CD4-positive, alpha-beta T cell treated with Interleukin-15 for 4 hours (primary cell): ENCODE measurements at places on chromosomes 16 and 17.

GRCh38 chr16:65445313-65446260, 323.7 kb upstream of the CDH11 start:
- DNase-seq: no peak

DNA sequence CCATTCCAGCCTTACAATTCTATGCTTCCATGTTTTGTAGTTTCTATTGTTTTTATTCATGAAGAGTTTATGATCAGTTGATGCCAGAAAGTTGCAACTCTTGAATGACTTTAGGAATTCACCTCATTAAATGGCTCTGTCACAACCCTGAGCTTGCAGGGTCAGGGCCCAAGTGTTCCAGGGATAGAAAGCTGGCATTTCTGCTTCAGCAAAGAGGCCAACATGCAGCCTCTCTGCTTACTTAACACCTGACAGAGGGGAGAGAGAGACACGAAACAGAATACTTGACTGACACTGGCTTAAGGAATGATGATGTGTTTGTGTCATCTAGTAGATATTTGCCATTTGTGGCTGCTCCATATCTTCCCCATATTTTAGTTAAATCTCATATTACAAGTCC, 328.1 kb downstream of the CA10 start:
- DNase-seq: no peak

GRCh38 chr17:4734857-4735475, 3.7 kb downstream of the MED11 start:
- no peak for DNase-seq

DNA sequence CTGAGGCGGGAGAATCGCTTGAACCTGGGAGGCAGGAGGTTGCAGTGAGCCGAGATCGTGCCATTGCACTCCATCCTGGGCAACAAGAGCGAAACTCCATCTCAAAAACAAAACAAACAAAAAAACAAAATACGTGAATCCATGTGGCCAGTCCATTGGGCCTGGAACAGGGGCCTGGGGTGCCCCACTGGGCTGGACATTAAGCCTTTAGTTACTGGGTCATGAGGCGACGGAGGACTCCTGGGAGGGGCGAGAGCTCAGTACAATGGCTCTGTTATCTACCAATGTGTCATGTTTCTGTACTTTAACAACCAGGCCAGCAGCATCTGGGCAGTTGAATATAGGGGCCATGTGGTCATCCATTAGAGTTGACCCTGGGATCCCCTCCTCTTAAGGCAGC, 18.9 kb upstream of the CLEC18A start:
- DNase-seq: no peak

GRCh38 chr16:13554005-13554404, 365.9 kb upstream of the ERCC4 start:
- no peak for DNase-seq

DNA sequence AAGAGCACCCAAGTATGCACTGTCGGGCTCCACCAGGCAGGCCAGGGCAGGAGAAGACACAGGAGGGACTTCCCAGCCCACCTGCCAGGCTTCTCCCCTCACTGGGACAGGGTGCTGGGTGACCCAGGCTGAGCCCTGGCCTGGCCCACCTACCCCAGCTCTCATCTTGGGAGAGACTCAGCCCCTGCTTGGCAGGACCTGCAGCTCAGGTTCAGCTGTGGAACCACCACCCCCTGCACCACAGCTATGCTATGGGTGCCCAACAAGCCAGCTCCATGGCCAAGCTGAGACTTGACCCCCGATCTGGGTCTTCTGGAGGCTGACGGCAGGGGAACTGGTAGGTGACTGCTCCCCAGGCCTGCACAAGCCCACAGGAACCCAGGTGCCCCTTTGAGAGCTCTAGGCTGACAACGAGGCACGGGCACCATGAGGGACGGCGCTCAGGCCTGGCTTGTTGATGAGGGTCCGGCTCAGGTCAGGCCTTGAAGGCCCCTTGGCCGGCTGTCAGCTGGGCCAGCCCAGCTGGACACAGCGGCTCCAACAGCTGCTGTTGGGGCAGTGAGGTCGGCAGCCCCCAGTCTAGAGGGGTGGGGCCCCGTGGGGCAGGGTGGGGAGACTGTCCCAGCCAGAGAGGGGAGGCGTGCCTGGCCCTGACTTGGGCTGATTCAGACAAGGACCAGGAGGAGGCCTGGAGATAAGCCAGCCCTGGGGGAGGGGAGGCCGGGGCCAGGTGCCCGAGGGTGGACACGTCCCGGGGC, 4.6 kb downstream of the RPUSD1 start:
- DNase-seq: no peak

DNA sequence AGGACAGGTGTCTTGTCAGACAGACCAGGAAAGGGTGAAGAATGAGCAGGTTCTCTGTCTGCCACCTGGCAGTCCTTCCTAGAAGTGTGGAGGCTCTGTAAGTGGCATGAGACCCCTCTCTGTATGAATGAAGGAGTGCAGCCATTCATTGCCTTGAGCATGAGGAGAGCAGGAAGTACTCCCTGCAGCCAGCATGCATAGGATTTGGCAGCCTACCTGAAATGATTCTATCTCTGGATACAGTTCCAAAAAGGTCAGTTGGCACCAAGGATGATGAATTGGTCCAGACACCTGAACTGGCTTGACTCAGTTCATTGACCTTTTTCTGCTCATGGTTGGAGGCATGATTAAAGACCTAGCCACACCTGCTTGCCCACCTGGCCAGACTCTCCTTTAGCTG, 163.0 kb downstream of the PRKCB start:
- no peak for DNase-seq

DNA sequence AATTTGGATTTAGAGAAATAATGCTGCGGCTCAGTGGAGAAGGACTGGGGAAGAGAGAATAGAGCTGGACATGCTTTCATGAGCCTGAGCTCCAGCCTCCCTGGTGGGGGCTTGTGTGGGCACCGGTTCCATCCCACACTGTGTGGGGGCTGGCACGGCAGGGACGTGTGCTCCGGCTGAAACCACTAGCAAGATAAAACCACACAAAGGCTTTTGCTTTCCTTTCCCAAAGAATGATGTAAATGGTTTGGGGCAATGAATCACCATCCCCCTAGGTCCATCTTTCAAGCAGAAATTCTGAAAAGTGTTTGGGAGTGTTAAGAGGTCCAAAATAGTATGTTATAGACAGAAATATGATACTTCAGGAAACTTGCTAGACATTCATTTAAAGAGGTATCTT, 77.0 kb downstream of the CDH11 start:
- DNase-seq: no peak

GRCh38 chr17:8314797-8315763, 5.0 kb downstream of the ARHGEF15 start:
- no peak for DNase-seq

DNA sequence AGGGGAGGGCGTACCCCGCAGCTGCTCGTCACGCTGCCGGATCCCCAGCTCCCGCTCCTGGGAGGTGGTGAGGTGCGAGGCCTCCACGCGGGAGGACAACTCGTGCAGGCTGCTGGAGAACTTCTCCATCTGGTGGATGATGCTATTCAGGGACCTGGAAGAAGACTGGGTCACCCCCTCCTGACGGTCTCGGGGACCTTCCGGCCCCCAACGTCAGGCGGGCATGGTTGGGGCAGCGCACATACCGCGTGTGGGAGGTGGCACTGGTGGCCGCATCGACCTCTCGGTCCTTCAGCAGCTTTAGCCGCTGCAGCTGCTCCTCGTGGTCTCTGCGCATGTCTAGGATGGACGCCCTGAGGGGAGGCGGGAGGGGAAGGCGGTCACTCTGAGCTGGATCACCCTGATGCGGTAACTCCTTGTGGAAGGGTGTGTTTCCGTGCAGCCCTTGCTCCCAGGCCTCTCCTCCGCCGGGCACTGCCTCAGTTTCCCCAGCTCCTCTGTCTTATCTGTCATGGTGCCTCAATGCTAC, 13.3 kb upstream of the MRPL38 start:
- DNase-seq: no peak

DNA sequence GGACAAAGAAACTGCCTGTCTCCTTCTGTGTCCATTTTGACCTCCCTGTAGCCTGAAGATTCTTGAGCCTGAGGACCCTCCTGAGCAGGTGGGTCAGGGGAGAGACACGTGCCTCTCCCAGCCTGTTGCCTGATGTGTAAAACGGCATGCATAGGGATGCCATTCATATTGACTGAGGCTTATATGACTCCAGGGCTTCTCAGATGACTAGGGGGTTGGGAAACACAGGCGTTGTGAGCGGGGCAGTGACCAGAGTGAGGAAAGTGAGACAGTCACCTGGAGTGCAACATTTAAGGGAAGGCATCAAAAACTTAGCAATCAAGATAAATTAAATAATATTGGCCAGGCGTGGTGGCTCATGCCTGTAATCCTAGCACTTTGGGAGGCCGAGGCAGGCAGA, 5.1 kb upstream of the SLC16A5 start:
- no peak for DNase-seq

GRCh38 chr17:45370949-45371413, 54.2 kb upstream of the MAP3K14 start:
- DNase-seq: no peak

GRCh38 chr16:85479972-85480726, 133.0 kb upstream of the GSE1 start:
- no peak for DNase-seq

DNA sequence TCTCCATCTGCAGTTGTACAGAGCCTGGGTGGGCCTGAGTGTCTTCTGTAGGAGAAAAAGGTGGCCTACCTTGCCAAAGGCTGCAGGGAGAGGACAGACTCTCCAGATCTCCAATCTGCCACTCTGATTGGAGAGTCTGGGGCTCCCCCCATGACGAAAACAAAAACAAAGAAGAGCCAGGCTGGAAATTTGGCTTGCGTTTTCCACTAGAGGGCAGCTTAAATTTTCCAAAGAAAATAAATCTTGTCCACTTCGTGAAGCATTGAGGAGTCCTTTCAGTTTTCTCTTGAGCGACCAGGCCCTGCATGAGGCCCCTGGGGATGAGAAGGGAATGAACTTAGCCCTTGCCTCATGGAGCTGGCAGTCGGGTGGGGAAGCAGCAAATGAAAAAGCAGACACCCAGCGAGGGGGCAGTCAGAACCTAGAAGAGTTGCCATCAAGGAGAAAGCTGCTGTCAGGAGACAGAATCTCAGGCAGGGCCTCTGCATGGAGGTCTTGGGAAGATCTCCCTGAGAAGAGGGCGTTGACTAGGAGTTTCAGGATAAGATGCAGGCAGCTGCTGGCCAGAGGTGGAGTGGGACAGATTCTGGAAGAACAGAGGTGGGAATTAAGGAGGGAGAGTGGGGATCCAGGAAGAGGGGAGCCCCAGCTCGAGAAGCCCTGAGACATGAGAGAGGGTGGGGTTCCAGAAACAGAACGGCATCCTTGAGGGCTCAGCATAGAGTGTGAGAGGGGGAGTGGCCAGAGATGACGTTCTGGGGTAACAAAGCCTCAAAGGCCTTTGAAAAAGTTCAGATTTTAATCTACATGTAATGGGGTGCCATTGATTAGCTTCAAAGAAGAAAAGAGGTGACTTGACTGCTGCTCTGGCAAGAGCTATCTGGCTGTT, 8.4 kb upstream of the SHCBP1 start:
- no peak for DNase-seq

- no peak for DNase-seq
Observed at GRCh38 chr16:79287424-79287917, 313.1 kb downstream of the MAF start.

DNA sequence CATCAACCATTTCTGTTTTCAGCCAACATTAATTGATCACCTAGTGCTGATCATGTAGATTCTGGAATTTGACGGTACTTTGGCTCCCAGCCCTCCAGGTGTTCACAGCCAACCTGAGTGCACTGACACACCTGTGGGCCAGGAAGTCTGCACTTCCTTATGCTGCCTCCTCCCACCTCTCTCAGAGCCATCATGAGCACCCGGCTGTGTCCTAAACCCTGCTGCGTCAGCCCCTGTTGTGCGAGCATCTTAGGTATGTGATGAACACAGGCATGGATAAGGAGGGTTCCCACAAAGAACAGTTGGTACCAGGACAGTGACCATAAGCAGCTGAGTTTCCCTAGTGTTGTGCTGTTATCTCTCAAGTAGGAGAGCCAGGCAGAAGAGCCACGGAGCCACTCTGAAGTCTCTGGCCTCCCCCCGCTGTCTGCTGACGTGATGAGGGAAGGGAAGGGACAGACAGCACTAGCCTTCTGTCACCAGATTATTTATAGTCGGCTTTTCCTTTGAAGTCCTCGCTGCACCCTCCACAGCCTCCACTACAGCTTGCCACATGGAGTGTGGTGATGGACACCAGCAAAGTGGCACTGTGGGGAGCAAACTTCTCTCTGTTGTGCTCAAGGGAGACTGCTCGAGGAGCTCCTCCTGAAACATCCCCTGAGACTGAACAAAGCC, 162.8 kb upstream of the ANKFN1 start:
- DNase-seq: no peak

DNA sequence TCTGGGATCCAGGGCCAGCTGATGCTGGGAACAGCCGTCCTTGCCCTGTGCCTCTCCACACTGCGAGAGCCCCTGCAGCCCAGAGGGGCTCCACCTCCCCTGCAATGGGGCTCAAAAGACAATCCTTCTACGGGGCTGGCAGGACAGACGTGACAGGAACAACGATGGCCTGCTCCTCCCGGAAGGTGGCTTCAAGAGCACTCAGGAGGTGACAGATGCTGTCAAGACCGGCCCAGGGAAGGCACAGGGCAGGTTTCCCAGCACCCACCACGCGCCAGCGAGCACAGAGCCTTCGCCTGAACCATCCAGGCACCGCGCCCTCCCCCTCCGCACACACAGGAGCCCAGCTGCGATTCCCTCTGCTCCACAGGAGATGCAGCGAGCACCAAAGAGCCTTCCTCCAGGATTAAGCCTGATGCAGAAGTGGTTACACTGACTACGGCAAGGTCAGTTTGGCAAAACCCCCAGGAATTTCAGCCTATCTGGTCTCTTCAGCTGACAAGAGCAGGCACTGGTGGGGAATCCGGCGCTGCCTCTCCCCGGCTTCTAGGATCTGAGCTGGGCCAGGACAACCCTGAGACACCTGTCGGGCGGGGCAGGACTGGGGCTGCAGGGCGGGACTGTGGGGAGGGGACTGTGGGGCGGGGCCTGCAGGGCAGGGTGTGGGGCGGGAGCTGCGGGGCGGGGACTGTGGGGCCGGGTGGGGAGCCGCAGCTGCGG, 103.4 kb downstream of the ZNF778 start:
- DNase-seq: no peak

- DNase-seq: no peak
Observed at GRCh38 chr16:2343211-2343610, 2.7 kb upstream of the ABCA3 start.

GRCh38 chr17:47763913-47764582, 31.0 kb downstream of the TBX21 start:
- peak; percentile 36 for DNase-seq

- DNase-seq: no peak
Observed at GRCh38 chr17:64384253-64385186, 6.1 kb downstream of the PECAM1 start.

GRCh38 chr17:33651686-33652085, 358.6 kb upstream of the ASIC2 start:
- no peak for DNase-seq

DNA sequence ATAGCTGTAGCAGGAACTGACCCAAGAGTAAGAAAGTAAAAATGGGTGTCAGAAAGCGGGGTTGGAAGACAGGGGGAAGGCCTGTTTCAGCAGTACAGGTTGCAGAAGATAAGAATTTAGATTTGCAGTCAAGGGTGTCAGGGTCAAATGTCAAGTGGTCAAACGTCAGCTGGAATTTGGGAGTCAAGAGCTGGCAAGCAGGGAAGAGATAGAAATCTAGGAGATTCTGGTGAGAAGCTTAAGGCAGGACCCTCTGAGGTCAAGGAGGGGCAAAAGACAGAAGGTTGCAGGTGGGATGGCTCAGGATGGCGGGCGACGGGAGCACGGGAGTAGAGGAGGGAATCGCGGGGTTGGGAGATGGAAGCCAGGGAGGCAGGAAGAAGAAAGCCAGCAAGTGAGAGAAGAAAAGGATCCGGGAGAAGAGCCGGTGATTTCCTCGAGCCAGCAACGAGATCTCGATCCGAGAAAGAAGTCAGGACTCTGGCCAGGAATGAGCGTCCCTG, 335 bp downstream of the SLC25A35 start:
- no peak for DNase-seq

- no peak for DNase-seq
Observed at GRCh38 chr17:3497101-3497500, 21.3 kb downstream of the ASPA start.
